ENCODE measurements at places on chromosomes 12 and 14. TPM values are rescaled to one million over a fixed set of nuclear protein-coding genes. Genes with fewer than 3 reads are reported as not detected.
A peak's percentile ranks its signal among the peaks of the same experiment; 100 is the strongest.

DNA sequence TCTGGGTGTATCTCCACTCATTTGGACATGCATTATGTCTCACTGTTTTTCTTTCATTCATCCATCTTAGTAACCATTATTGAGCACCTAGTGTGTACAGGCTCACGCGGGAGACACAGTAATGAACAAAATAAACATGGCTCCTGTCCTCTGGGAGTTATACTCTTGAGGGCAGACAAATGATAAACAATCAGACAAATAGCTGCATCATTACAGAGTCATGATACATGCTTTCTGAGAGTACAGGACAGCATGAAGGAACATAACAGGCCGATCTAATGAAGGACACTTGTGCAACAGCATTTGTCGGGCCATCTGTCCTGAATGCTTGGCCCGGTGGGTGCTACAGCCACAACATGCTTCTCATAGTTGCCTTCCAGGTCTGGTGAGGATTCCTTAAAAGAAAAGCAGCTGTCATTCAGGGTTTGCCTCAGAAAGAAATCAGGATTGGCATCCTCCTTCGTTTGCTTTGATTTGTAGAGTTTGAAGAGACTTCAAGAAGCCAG, 77.2 kb upstream of the EGLN3 start:
- DNase-seq: no peak

- DNase-seq: peak; percentile 85
These were observed 9.8 kb upstream of the KDM2B start for GRCh38 chr12:121590476-121591143.

DNA sequence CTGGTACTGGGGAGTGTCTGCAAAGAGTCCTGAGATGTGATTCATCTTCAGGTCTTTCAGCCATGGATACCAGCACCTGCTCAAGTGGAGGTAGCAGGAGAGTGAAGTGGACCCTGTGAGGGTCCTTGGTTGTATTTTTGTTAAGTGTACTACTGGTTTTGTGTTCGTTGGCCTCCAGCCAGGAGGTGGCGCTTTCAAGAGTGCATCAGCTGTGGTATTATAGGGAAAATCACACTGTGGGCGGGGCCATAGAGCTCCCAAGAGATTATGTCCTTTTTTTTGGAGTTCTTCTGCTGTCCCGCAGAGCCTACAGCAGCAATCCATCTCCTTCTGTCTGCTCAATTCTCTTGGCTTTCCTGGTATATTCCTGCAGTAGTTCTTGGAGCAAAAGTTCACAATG, 66.8 kb downstream of the SPATA7 start:
- DNase-seq: no peak

DNA sequence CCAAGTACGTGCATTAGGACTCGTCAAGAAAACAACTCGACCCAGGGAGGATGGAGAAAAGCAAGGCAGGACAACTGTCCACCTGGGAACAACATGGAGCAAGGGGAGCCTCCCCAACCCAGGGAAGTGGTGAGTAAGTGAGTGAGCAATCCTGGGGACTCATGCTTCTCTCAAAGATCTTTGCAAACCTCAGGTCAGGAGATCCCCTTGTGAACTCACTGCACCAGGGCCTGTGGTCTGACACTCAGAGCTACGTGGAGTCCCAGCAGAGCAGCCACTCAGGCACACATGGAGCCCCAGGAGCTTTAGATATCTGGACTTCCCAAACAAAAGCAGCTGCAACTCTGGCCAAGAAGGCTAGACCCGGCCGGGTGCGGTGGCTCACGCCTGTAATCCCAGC, 12.2 kb upstream of the OR5AU1 start:
- no peak for DNase-seq

DNA sequence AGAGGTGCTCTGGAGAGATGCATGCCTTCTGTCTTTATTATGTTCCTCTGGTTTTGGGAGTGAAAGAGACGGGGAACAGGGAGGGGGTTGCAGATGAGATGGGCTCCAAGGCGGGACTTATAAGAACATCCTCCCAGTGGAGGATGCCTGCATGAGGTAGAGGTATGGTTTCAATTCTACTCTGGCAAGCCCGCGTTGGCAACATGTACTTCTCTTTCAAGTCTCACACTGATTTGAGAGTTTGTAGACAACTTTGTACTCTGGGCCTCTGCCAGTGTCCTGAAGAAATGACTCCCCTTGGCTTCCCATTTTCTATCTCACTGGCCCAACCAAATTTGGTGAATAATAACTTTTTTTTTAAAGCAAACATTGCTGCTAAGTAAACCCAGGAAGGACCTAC, 121.3 kb downstream of the C12orf75 start:
- DNase-seq: no peak

- no peak for DNase-seq
These were observed 440.3 kb downstream of the MED13L start for GRCh38 chr12:115837220-115837619.

DNA sequence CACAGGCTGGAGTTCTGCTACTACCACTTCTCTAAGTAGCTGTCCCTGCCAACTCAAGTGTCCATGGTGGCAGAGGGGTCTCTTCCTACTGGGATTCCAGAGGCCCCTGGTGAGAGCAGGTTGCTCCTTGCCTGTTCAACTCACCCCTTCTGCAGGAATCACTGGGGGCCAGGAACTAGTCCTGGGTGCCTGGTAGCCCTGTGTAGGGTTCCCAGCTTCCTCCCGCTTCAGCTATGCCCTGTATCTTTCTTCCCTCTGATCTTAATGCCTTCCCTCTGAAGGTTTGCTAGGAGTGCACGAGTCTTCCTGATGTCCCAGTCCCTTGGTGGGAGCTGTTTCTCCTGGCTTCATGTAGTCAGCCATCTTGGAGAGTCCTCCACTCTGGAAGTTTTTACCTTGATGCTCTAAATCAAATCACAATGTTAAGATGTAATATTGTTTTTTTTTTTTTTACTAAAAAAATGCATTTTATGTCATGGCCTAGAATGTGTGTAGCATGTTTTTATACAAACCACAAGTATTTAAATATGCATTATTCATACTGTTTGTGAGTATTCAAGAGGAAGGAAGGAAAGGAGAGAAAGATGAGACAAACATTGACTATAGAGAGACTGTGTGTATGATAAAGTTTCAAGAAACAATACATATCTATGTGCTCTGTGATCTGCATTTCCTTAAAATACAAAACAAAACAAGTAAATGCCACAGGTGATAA, 54.7 kb downstream of the FRS2 start:
- no peak for DNase-seq

- DNase-seq: no peak
These were observed 19.4 kb downstream of the GPR19 start for GRCh38 chr12:12676605-12677004.

- DNase-seq: no peak
These were observed 148.3 kb downstream of the PTCSC3 start for GRCh38 chr14:36028218-36028617.

DNA sequence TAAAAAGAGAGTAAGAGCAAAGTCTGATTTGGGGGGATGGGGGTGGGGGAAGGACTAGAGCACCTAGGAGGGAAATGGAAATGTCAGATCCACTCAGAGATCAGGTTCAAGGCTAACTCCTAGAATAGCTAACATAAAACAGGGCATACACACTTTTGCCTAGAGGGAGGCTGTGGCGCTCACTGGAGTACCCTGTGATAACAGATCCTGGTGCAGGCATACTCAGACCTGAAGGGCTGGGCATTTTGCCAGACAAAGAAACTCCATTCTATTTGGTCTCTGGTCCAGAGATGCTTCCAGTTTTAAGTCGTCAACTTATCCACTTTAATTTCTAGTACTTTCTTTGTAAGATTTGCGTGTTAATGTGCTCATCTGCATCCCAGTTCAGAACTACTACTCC, 5.8 kb downstream of the CTDSP2 start:
- DNase-seq: no peak

- peak; percentile 50 for DNase-seq
These were observed 204.7 kb downstream of the EPS8 start for GRCh38 chr12:15584366-15585041.

DNA sequence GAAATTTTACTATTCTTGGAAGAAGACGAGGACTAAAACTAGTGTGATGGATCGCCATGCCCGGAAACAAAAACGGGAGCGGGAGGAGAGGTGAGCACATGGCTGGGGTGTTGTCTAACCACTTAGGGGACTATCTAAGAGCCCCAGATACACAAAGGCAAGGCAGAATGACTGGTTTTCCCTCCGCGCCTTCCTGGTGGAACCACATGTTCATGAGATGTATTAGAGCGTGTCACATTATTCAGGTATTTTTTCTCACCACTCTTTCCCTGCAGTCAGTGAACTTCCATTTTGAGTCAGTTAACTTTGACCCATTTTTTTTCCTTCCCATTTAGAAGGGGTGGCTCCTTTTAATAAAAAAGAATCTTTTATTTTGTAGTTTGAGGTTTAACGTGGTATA, 68.8 kb upstream of the TRAF3 start:
- no peak for DNase-seq

GRCh38 chr12:14366209-14367039, 942 bp downstream of the ATF7IP start:
- no peak for DNase-seq

GRCh38 chr14:50979941-50980850, 35.9 kb upstream of the PYGL start:
- DNase-seq: no peak

GRCh38 chr12:12718381-12718759, 1.2 kb downstream of the CDKN1B start:
- no peak for DNase-seq

DNA sequence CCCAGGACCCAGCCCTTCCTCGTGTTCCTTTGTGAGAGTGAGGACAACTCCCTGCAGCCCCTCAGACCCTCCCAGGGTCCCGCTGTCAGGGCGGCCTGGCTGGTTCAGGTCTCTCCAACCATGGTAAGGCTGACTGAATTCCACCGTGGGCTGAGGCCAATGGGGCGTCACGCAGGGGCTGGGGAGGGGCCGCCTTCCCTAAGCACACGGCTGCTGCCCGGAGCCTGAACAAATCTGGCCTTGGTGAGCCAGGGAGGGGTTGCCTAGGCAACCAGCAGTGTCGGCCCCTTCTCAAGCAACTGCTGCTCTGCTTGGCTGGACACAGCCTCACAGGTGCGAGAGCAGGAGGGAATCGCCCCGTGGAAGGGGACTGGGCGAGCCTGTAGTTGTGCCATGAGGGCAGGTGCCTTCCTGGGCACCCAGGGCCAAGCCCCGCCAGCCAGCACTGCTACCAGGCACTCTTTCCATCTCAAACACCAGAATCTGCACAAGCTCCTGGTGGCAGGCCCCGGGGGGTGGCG, 37.0 kb upstream of the GALNT9 start:
- no peak for DNase-seq

DNA sequence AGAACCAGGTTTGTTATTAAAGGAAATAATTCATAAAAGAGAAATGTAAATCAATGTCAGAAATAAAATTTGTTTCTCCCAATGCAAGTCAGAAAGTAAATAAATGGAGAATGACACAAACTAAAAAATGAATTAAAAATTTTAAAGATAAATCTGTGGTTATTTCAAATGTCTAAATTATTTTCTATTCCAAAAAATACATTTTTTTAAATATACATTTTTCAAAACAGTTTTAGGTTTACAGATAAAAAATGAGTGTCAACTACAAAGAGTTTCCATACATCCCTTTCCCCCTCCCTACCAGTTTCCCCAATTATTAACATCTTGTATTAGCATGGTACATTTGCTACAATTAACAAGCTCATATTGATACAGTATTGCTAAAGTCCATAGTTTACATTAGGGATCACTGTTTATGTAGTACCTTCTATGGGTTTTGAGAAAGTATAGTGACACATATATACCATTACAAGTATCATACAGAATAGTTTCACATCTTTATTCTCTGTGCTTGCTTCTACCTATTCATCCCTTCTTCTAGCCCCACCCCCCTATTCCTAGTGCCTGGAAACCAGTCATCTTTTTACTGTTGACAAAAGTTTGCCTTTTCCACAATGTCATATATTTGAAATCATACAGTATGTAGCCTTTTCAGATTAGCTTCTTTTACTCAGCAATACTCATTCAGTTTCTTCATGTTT, 104.2 kb downstream of the RALGAPA1 start:
- no peak for DNase-seq

- peak; percentile 15 for DNase-seq
These were observed 48.3 kb downstream of the SEL1L start for GRCh38 chr14:81485372-81485771.

GRCh38 chr12:128323145-128323920, 56.4 kb downstream of the TMEM132C start:
- no peak for DNase-seq

GRCh38 chr12:88810806-88811205, 230.5 kb upstream of the KITLG start:
- no peak for DNase-seq

DNA sequence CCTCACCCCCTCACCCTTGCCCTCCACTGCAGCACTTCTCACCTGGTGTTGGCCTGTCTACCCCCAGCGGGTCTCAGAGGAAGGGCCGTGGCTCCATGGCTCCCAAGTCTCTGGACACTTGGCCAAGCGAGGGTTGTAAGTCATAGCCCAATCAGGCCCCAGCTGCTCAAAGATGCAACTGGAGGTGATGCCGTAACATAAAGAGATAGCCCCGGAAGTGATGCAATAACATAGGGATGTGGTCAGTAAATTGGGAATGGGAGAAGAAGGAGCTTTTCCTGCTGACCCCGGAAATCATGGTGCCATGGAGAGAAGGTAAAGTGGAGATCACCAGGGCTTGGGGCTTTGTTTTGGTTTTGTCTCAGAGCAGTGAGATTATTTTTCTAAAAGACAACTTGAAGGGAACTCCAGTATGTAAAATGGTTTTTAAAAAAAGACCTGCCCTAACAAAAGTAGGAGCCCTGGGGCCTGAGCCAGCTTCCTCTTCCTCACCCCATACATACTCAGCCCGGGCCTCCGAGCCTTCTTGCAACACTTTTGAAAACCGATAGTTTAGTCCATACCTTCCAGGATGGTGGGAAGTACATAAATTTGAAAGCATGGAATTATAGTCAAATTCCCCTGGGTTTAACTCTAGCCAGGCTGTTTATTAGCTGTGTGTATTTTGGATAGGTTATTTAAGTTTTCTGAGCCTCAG, 212.5 kb downstream of the CRADD start:
- DNase-seq: no peak

GRCh38 chr14:94631536-94632304, 19.5 kb downstream of the SERPINA3 start:
- no peak for DNase-seq

DNA sequence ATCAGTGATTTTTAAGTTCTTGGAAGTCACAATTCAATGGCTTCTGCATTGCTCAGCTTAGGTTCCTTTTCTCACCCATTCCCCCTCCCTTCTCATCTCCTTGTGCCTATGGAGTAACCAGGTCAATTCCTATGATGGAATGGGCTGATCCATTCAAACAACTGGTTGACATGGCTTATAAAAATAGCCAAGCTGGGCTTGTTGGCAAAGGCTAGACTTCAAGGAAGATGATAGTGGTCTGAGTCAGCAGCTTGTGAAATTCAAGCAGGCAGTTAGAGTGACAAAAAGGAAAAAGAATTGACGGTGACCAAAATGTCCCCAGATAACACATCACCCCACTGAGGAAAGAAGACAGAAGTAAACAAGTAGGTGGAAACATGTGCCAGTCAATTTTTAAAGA, 119.9 kb upstream of the PCED1B start:
- no peak for DNase-seq

GRCh38 chr14:56635041-56635440, 55.4 kb downstream of the TMEM260 start:
- no peak for DNase-seq

BEGAIN gene
- total RNA-seq: 1.6 TPM

NDUFA12 gene
- 61.5 TPM for total RNA-seq

MDGA2 gene
- total RNA-seq: not detected

BLOC1S1 gene
- total RNA-seq: 87.0 TPM

DEPDC4 gene
- 1.4 TPM for total RNA-seq

PRKD1 gene
- not detected for total RNA-seq

ALX1 gene
- total RNA-seq: not detected

MAP1LC3B2 gene
- 2.9 TPM for total RNA-seq

WBP11 gene
- total RNA-seq: 83.7 TPM

SELPLG gene
- 176 TPM for total RNA-seq

RAB2B gene
- total RNA-seq: 29.3 TPM

KRT2 gene
- 0.23 TPM for total RNA-seq

BORCS5 gene
- total RNA-seq: 21.3 TPM

Data from CD4-positive, alpha-beta memory T cell (primary cell).